HS-5 (cell line): ENCODE measurements at places on chromosomes 12 and 14.

DNA sequence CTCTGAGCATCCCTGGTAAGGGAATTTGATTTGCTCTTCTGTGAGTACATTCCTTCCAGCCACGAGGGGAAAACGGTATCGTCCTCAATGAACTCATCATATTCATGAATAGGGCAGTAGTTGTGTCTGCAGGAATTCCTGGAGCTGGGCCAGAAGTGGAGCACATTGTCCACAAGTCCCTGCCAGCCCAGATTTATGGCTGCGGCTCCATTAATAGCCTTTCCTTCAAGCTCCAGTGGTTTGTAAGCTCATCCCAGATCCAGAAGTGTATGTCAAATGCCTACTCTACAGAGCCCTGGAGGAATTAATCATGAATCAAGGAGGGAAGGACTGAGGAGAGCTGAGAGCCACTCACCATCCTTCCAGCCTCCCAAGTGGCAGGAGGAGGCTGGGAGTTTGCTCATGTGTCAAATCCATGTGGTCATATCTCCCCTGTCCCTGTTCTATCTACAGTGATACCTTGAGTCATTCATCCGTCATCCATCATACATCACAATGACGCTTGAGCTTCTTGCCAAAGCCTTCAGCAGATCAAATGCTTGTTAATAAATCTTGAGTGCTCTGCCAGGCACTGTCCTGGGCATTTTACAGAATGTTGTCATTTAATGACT is 65.5 kb downstream of the SVOP start:
- no peak for DNase-seq

GRCh38 chr12:128920468-128920867 is 67.2 kb downstream of the GLT1D1 start:
- DNase-seq = no peak

DNA sequence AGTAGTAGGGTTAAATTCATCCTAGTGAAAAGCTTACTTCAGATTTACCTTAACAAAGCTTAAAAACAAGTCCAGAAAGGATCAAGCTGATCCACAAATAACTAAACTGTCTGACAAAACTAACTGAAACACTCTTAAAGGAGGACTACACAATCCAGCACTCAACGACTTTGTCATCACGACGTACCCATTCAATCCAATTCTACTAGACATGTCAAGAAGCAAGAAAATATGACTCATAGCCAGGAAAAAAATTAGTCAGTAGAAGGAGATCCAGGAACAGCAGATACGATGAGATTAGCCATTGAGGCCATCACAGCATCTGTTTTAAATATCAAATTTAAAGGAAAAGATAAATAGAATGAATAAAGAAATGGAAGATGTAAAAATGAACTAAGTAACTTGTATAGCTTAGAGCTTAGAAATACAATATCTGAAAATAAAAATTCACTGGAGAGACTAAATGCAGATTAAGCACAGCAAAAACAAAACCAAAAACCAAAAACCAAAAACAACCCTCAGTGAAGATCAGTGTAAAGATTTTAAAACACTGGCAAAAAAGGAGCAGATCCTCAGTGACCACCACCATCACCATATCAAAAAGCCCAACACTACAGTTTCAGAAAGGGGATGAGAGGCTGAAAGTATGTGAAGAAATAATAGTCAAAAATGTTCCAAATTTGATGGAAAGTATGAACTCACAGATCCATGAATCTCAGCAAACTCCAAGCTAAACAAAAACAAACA is 95.0 kb upstream of the CCND2 start:
- DNase-seq = no peak

- DNase-seq = no peak
Measured at GRCh38 chr12:75103822-75104221, 105.8 kb downstream of the KCNC2 start.

GRCh38 chr12:52631264-52631663 is 12.9 kb upstream of the KRT73 start:
- DNase-seq = no peak
